HuH-7.5 (cell line): ENCODE measurements at places on chromosomes 7 and 10.

DNA sequence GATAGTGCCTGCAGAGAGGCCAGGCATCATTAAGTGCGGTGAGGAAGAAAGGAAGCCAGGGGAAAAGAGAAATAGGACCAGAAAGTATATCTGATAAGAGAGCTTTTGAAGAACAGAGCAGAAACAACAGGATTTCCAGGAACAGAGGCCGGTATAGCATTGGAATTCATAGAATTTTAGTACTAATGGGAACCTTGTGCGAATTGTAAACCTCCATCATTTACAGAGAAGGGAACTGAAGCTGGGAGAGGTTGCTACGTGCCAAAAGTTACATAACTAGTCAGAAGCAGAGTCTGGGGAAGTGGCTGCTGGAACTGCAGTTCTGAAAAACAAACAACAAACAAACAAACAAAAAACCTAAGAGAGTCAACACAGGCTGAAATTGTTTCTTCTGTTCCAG is 5.4 kb upstream of the ZMYND11 start:
- no peak for DNase-seq

DNA sequence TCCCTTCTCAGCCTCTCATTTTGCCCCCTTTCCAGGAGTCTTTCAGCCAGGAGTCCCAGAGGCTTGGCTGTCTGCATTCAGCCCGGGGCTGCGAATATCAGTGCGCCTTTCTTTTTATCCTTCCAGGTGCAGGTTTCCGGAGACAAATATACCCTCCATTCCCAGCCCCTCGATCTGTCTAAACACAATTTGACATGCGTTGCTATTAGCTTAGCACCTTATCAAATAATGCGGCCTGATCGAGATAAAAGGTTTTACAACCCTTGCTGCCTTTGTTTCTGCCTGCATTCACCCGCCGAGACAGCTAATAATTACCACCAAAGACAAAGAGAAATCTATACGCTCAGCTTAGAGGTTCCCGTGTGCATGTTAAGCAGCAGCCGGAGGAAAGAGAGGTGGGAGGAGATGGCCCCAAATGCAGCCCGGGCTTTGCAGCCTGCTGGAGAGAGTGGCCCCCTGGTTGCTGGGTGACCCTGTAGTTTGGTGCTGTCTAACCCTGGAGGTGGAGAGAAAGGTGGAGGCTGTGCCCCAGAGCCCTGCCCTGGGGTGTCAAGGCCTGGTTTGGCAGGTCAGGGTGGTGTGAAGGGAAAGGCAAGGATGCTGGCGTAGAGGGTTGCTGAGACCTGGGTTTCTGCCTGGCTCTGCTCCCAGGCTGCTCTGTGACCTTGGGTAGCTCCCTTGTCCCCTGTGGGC is 185.3 kb downstream of the RPS24 start:
- DNase-seq, result no peak

- DNase-seq, result no peak
Observed at GRCh38 chr10:33114451-33114952, 156.5 kb upstream of the ITGB1 start.

GRCh38 chr10:122508021-122508420 is 46.7 kb downstream of the HTRA1 start:
- no peak for DNase-seq

DNA sequence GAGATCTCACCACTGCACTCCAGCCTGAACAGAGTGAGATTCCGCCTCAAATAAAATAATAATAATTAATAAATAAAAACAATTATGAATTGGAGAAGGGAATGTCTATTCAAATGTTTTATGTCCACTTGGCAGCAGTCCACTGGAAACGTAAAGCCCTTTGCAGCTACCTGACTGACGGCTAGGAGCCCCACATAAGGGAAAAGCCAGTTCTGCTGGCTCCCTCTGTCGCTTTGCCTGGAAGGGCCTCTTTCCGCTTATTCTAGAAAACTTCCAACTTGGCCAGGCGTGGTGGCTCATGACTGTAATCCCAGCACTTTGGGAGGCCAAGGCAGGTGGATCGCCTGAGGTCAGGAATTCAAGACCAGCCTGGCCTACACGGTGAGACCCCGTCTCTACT is 6.1 kb upstream of the TNS3 start:
- DNase-seq, result no peak

DNA sequence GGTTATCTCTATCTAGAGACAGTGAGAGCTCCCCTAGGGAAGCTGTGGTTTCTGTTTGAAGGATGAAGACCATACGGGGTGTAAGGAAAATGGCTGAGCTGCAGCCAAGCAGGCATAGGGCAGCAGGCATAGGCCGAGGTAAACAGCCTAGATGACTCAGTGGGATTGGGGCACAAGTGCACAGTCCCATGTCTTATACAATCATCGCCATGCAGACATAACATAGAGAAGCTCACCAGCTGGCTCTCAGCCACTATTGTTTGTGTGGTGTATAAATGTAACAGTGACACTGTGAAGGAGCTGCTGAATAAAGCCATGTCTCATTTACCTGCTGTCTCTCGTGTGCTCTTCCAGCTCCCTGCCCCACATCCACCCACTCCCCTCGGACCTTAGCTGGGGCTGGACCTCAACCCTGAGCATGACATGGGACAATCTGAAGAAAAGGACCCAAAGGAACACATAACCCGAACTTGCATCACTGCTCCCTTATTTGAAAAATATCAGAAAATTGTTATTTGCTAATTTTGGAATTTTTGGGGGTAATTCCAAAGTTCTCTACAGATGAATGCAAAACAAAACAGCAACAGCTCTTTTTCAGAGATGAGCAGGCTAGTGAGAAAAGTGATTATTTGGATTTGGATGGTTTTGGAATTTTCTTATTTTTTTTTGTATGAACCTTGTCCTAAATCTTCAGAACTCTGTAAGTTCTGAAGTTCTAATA is 582.7 kb downstream of the REEP3 start:
- no peak for DNase-seq

DNA sequence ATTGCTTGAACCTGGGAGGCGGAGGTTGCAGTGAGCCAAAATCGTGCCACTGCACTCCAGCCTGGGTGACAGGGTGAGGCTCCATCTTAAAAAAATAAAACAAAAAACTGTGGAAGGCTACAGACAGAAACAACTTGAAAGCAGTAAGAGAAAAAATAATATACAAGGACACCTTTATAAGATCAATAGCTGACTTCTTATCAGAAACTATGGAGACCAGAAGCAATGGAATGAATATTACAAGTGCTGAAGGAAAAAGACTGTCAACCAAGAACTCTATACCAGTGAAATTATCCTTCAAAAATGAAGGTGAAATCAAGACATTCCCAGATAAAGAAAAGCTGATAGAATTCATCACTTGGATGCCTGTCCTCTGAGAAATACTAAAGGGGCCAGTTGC is 49.0 kb downstream of the RBAK start:
- DNase-seq, result no peak

- DNase-seq, result no peak
Observed at GRCh38 chr10:22333167-22333974, 11.9 kb upstream of the SPAG6 start.

DNA sequence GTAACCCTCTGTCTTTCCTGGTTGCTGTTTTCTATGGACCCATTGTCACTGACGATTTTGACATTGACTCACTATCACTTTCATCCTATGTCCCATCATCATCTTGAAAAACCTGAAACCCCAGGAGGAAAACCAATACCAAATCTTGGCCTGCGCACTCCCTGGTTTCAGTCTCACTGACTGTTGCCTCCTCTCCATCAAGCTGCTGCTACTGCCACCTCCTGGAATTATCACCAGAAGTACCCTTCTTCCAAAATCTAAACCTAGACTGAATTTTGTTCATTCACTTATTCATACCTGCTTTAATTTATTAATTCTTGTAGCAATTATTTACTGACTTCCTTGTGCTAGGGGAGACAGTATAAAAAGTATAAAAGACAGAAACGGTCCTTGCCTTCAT is 44.5 kb upstream of the ACBD5 start:
- DNase-seq, result no peak

DNA sequence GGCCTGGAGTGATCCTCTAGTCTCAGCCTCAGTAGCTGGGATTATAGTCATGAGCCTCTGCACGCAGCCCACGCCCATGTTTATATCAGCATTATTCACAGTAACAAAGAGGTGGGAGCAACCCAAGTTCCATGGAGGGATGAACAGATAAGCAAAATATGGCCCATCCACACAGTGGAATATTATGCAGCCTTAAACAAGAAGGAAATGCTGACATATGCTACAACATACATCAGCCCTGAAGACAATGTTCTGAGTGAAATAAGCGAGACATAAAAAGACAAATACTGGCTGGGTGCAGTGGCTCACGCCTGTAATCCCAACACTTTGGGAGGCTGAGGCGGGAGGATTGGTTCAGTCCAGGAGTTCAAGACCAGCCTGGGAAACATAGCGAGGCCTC is 21.5 kb upstream of the PFKFB3 start:
- DNase-seq, result no peak

DNA sequence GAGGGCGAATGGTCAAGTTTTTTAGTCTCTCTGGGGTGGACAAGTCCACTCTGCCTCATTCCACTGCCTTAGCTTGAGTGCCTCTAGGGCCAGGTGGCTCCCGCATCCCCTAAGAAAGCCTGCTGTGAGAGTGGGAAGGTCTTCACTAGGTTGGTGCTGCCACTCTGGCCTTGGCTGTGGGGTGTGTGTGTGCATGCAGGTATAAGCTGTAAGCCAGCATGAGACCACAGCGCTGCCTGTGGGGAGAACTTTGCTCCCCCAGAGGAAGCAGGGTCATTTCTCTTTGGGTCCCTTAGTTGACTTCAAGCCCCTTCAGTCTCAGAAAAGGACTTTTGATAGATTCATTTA is 25.5 kb upstream of the PCBD1 start:
- DNase-seq, result no peak

- no peak for DNase-seq
Observed at GRCh38 chr10:89954061-89954460, 252.7 kb downstream of the KIF20B start.
